ENCODE measurements at places on chromosomes 6 and 20.
A peak's percentile ranks its signal among the peaks of the same experiment; 100 is the strongest.

- peak; percentile 29 for DNase-seq
Observed at GRCh38 chr6:111361648-111362047, 121.4 kb downstream of the REV3L start.

GRCh38 chr6:158867381-158868121 lies 48.4 kb upstream of the EZR start:
- no peak for DNase-seq

DNA sequence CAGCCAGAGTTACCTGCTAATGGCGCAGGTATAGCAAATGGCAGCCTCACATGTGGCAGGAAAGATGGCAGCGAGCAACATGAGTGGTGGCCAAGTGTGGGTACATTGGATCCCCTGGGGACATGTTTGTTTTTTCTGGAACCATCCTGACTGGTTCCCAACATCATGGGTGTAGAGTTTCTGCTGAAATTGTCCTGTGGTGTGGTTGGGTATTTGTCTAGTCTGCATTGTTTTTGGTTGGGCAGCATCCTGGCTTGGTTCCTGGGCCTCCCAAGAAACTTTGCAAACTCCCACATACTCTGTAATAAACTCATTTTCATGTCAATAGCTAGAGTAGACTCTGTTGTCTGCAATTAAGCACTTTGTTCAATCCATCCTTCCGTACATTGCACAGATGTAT lies 282.6 kb downstream of the CDC5L start:
- DNase-seq: no peak

- peak; percentile 78 for DNase-seq
Observed at GRCh38 chr6:24431045-24431451, 28.3 kb downstream of the MRS2 start.

- no peak for DNase-seq
Observed at GRCh38 chr20:64042054-64042781, 6.2 kb downstream of the C20orf204 start.

DNA sequence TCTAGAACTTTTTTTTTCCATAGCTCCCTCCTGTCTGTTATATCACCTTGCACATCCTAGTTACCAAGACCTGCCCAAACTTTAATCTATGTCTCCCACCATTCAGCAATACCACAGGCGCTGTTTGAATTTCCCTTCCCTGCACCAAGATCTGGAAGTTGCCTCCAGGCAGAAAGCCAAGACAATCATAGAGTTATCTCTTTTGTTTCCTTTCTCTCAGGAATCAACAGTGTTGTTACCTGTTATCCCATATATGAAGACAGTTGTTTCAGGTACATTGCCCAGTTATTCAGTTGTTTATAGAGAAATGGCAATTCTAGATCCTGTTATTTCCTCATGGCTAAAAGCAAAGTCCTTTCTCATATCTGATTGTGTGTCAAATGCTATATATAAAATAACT lies 63.2 kb downstream of the PDSS2 start:
- peak; percentile 61 for DNase-seq

- no peak for DNase-seq
Observed at GRCh38 chr6:50890579-50890978, 71.9 kb downstream of the TFAP2B start.

DNA sequence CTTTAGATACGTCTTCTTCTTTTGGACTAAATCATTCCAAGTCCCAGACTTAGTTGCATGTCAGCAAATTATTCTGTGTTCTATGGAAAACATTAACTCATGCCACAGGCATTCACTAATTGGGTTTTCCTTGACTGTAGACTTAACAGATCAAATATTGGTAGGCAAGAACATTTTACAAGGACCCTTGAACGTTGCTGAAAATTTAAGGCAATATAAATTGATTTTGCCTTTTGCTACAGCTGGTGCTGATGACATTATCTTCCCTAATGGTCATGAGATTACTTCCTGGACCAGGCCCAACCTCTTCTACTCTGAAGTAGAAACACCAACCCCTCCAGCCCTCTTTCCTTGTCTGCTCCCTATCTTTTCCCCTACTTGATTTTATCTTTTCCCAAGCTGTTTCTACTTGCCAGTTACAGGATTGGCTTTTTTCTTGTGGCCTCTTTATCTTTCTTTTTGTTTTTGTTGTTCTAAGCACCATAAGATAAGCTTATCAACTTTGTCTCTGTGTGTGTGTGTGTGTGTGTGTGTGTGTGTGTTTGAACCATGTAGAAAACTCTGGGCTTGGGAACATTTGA lies 514.0 kb upstream of the SOX4 start:
- no peak for DNase-seq

GRCh38 chr6:106448000-106448426 lies 87.5 kb downstream of the CRYBG1 start:
- DNase-seq: peak; percentile 16

DNA sequence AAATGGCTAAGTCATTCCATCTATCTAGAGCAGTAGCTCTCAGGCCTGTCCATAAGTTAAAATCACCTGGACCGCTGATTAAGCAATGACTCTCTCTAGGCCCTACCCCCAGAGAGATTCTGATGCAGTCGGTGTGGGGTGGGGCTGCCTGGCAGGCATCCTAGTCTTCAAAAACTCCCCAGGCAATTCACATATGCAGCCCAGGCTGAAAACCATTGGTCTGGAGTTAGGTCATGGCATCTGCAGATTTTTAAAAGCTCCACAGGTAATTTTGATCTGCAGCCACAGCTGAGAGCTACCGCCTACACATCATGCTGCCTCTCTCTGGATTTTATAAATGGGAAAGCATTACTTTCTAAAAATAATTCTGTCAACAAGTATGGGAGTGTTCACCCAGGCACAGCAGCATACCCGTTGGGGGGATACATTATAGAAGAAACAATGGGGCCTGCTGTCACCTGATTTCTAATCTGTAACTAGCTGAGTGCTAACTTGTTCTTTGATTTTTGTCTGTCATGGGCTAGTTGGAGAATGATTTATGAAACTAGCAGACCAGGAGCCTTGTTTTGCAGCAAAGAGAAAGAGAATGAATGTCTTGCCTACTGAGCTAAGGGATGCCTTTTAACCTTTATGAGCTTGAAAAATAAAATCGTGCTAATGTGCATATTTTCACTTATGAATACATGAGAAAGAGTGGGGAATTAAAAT lies 44.1 kb upstream of the ATXN1 start:
- no peak for DNase-seq

- no peak for DNase-seq
Observed at GRCh38 chr6:142682985-142683384, 262.0 kb downstream of the HIVEP2 start.

DNA sequence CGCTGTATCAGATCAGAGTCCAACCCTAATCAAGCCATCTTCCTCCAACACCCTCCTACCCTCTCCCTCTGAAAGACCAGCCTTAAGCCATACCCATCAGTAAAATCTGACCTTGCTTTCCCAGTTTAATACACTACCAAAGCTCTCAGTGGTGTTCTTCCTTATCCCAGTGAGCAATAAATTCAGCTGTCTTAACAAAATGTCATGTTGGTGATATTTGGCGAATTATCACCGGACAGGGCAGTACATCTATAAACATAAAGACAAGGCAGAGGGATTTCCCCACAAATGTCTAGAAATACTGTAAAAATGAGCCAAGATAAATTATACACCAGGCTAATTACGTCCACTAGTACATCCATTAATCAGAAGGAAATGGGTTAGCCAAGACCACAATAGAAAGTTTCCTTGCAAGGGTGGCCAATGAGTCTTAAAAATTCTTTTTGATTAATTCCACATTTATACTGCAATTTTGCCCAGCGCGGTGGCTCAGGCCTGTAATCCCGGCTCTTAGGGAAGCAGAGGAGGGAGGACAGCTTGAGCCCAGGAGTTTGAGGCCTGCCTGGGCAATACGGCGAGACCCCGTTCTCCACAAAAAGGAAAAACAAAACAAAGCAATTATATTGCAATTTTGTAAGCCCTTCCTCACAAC lies 905 bp downstream of the RARS2 start:
- no peak for DNase-seq

All from hematopoietic multipotent progenitor cell treated with erythropoietin and hydrocortisone succinate and interleukin-3 and kit ligand, for 8 days (in vitro differentiated cells).